ENCODE measurements at places on chromosomes 2 and 18.

DNA sequence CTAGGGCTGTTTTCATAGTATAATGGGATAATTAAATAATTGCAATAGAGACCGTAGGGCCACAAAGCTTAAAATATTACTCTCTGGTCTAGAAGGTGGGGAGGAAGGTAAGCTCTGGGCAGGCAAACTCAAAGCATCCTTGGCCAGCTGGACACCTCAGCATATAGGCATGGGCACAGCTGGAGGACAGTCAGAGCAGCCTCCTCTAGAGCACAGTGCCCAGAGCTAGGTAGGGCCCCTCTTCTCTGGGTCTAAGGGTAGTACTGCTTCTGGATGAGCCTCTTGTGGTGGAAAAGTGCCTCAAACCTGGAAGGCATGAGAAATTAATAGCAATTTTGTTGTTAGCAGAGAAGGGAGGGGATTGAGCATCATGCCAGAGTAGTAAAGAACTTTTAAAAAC is 291.3 kb upstream of the FBXO11 start:
- DNase-seq = no peak

- no peak for DNase-seq
These were observed 30.6 kb downstream of the R3HDM1 start for GRCh38 chr2:135561925-135562324.

GRCh38 chr2:218375212-218375611 is 6.9 kb upstream of the SLC11A1 start:
- no peak for DNase-seq

GRCh38 chr18:77014538-77014937 is 118.0 kb downstream of the MBP start:
- DNase-seq = no peak

DNA sequence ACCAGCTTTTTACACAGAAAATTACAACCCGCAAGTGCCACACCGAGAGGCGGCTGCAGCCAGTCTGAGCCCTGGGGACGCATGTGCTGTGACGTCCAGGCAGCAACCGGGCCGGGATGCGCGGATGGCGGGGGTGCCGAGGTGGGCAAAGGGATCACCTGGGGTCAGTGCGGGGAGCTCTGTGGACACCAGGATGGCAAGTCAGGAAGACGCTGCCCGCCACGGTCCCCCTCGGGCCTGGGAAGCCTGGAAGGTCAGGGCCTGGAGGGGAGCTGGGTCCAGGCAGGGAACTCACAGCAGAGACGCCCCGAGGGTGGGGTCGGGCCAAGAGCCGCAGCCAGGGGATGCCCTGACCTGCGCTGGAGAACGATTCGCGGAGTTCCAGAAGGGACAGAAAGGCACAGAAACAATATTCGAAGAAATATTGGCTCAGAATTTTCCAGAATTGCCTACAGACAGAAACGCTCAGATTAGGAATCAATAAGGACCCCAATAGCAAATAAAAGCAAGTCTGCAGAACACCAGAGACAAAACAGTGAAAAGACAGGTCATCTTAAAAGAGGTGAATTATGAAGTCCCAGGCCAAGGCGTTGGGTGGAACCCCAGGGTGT is 11.7 kb upstream of the KIF1A start:
- DNase-seq = no peak

- DNase-seq = no peak
These were observed 12.5 kb upstream of the GPR155 start for GRCh38 chr2:174499371-174499770.

GRCh38 chr2:36403675-36404230 is 48.2 kb downstream of the CRIM1 start:
- DNase-seq = no peak

DNA sequence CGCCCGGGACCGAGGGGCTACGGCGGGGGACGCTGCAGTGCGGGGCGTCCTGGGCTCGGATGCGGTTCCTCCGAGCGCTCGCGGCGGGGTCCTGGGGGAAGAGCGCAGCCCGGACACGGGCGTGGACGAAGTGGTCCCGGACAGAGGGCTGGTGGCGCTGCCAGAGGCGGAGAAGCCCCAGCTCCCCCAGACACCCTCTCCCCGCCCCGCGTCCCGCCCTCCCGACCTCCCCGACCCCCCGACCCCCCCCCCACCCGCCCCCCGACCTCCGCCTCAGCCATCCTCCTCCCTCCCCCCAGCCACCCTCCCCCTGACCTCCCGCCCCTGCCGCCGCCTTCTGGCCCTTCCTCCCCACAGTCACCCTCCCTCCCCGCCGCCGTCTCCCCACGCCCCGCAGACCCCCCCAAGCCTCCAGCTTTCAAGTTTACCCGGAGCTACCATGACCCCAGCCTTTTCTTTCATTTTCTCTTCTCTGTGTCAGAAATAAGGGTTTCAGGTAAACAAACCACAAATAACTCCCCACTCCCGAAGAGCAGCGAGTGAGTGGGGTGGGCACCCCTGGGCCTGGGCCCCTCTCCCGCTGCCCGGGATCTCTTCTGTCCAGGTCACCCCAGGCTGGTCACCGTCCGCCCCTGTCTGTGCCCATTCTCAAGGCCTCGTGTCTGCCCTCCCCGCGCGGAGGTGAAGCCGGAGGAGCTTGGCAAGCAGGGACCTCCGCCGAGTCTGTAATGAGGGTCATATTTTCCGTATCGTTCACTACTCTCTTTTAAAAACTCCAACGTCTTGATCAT is 5.1 kb downstream of the NFATC1 start:
- DNase-seq = no peak

GRCh38 chr2:176187899-176188773 is at the start of gene HOXD1:
Gene HOXD1 (plus strand): TSS chr2:176188668. CDS start chr2:176188802, 134 bp downstream.
- DNase-seq = no peak

DNA sequence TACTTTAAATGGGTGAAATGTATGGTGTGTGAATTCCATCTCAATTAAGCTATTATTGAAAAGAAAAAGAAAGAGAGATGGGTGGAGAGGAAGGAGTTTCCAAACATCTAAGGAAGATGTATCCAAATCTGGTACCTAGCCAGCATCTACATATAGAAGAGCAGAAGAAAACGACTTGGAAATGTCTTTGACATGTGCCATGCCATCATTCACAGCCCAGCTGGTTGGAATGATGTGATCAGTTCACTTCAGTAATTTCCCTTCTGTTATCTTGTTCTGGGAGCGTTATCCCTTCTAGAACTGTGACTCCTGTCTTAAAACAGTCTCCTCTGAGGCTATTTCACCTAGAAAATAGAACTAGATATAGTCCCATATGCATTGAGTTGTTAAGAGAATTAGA is 312.8 kb upstream of the GYPC start:
- DNase-seq = no peak

GRCh38 chr2:218043701-218044109 is 25.3 kb upstream of the RUFY4 start:
- no peak for DNase-seq

DNA sequence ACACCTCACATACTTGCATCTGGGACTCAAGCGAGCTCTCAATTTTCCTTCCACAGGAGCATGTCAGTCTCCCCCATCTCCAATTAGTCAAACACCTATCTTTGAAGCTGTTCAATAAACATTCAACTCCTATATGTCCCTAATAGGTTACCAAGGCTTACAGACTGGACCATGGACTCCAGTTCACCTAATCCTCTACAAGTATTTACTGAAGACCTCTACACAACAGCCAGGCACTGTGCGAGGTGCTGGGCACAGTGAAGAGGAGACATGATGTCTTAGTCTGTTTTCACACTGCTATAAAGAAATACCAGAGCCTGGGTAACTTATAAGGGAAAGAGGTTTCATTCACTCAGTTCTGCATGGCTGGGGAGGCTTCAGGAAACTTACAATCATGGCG is 129.9 kb downstream of the MYO5B start:
- no peak for DNase-seq

- no peak for DNase-seq
These were observed 66.8 kb downstream of the TET3 start for GRCh38 chr2:74051504-74051903.

GRCh38 chr2:79887747-79888374 is 375.0 kb downstream of the CTNNA2 start:
- peak; percentile 42 for DNase-seq

GRCh38 chr2:42164046-42164445 is 5.1 kb upstream of the EML4 start:
- no peak for DNase-seq

GRCh38 chr18:47260120-47260923 is 8.9 kb upstream of the SKOR2 start:
- DNase-seq = no peak

GRCh38 chr2:218999881-219000568 is 6.8 kb upstream of the CRYBA2 start:
- DNase-seq = no peak

DNA sequence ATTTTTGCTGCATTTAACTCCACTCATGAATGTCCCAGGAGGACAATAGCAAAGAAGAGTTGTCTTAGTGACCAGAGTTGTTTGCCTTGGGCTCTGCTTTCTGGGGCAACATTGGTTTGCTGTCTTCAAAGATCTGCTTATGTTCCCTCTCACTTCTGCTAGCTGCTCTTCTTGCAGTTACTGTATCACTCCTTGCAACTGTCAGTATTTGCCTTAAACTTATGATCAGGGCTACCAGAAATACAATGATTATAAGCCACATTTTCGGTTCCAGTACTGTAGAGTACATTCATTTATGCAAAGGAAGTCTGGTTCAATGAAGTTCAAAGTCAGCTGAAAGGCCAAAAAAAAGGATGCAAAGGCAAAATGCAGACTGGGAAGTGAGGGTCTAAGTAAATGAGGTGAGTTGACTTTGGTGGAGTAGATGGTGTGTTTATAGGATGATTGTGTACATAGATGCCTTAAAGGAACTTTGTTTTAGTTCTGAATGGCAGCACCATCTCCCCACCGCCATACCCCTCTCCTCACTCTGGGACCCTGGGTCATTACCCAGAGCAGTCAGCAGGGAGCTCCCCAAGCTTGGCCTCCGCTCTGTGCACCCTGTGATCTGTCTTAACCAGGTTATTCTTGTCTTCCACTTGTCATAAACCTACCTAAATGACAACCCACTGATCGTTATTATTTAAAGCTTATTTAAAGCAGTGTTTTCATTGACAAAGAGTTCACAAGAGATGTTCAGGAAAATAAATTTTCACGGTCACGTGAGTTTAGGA is 236.0 kb downstream of the DOK6 start:
- no peak for DNase-seq

DNA sequence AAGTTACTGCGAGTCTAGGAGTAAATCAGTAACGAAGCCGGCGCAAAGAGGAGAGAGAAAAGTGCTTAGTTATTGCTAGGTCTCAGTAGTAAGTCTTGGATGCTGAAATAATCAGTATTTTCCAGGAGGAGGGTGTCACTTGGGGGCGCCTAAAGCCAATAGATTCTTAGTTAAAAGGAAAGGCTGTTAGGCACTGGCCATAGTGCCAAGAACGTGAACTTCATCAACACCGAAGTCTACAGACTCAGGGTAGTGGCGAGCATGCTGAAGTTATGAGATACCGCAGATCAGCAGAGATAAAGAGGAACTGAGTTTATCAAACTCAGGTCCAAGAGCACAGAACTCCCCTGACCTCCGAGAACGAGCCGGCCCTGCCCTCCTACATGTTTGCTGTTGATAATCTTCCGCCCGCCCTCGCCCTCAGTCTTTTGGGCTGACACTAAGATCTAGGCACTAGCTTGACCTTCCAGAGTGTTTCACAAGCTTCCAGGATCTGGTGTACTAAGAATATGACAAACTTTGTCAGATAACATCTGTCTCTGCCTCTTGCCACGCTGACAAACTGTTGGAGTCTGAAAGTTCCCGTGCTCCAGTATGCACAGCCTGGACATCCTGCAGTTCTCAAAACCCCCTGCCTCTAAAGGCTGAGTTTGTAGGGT is 49.2 kb downstream of the CYB5A start:
- DNase-seq = no peak

GRCh38 chr2:23285091-23285800 is 99.7 kb upstream of the KLHL29 start:
- no peak for DNase-seq

Data from stromal cell of bone marrow (primary cell).